NCI-H1930 (cell line): ENCODE measurements at places on chromosomes 12 and 14.

DNA sequence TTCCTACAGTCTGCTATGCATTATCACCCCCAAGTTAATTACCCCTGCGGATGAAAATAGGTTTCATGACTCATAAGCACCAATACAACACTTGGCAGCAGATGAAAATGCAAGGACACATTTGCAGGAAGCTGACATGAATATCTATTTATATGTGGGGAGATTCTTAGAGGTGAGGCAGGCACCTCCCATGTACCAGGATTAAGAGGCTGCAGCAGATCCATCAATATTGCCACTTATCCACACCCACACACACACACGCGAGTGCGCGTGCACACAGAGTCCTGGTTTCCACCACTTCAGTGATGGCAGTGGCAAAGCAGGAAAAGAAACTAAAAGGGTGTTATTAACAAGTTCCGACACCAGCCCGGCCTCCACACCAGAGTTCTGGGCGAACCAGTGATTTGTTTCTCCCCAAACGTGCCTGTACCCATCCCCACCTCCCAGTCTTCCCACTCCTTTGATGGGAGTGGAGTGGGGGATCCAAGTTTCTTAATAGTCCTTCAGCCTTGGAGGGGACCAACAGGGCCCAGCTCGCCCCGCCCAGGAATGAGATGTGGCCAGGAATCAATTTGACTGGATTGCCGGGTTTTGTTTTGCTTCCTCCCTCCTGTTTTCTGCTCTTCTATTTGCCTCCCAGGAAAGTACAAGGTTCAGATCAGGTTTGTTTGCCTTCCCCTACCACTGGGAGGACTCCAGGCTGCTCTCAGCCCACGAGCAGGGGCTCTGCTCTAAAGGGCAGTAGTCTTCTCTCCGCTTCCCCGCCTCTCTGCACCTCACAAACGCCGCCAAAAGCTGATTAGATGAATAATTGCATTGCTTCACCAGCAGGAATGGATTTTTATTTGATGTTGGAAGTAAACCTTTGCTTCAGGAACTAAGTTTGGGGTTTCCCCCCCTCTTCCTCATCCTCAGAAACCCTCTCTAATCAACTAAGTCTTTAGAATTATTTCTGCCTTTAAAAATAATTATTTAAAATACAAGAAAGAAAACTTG lies 5.2 kb downstream of the IRF2BPL start:
- no peak for DNase-seq

GRCh38 chr12:94495445-94496115 lies 35.9 kb upstream of the CEP83 start:
- DNase-seq: no peak

- DNase-seq: no peak
Observed at GRCh38 chr14:79162833-79163232, 992.7 kb downstream of the NRXN3 start.

- DNase-seq: no peak
Observed at GRCh38 chr12:85784096-85784720, 52.0 kb downstream of the RASSF9 start.

- DNase-seq: no peak
Observed at GRCh38 chr12:96091833-96092232, 56.4 kb upstream of the LTA4H start.

- no peak for DNase-seq
Observed at GRCh38 chr14:93708800-93709199, 79.5 kb downstream of the PRIMA1 start.

DNA sequence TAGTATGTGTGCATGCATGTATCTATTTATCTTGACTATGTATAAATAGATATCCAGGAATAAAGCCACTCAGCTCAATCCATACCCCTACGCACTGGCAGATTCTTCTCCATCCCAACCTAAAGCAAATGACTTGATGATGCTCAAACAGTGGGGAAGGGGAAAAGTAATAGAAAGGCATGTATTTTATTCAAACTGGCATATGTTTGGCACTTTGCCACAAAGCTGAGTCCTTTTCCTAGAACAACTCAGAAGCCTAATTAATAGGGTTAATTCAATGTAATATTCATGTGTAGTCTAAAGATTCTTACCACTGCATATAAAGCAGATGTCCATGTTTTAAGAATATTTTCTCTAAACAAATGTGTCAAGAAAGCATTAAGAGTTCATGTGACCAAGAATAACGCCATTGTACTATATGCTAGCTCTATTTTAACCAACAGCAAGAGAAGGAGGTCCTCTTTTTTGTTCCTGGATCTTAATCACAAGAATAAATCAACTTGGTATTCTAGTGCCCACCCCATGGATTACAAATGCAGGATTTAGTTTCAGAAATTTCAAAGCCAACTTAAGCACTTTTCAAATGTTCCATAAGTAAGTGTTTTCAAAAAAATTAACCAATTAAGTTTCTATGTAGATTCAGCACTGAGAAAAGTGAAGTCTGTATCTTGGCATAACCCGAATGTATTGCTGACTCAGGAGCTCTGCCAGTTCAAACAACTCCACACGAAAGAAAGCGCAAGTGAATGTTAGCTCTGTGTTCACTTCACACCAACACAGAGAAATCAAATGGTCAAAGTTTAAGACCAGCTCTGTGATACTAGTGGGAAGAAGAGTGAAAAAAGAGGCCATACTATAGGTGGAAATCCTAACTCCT lies 233.6 kb downstream of the MED13L start:
- no peak for DNase-seq

DNA sequence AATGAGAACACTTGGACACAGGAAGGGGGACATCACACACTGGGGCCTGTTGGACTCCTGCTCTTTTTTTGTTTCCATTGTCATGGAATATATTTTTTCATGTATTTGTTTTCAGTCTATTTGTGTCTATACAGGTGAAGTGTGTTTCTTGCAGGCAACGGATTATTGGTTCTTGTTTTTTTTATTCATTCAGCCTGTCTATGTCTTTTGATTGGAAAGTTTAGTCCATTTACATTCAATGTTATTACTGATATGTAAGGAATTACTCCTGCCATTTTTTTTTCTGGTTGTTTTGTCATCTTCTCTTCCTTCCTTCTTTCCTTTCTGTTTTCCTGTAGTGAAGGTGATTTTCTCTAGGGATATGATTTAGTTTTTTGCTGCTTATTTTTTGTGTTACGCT lies 18.0 kb upstream of the PTPRO start:
- no peak for DNase-seq

DNA sequence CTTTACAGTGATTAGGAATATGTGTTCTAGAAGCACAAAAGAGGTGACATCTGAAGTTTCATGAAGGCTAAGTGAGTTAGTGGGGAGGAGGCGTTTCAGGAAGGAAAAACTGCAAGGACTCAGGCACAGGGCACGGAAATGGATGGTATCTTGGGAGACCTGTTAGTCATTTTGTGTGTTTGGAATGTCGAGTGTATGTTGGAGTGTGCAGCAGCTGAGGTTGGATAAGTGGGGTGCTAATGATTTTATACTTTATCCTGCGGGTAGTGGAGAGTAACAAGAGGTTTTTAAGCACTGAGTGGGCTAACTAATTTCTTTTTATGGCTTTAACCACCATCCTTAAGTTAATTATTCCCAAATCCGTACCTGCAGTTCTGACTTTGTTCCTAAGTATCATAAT lies 571.5 kb upstream of the FBXO33 start:
- DNase-seq: no peak

DNA sequence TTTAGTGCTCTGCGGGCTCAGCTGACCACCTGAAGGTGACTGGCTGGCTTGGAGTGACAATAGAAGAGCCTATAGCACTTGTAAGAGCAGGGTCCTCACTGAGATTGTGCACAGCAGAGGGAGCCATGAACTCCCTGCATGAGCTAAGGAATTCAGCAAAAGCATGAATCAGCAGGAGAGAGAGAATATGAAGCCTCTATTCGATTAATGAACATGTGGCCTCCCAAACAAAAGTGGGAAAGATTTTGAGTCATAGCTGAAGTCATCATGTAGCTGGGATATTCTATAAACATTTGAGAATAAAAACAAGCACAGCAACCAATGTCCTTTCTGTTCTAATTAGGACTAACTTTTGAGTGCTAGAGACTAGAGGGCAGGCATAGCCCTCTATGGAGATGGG lies 626.6 kb downstream of the DIO2 start:
- no peak for DNase-seq

GRCh38 chr14:21090940-21091663 lies 7.4 kb downstream of the ZNF219 start:
- DNase-seq: no peak

GRCh38 chr12:91718326-91718725 lies 427.3 kb downstream of the BTG1 start:
- DNase-seq: no peak

DNA sequence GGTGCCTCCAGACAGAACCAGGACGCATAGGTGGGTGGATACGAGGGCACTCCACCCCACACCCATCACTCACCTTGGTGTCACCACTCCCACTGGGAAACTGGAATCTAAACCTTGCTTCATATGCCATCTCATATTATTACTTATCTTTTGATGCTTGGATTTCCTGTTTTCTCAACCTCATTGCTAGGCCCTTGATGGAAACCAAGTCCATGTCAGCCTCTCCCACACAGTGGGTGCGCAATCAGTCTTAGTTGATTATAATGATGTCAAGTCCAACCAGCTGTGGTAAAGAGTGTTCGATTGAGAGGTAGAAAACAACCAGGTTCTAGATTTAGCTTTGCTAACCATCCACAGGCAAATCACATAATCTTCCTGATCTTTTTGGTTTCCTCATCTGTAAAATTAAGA lies 584 bp upstream of the DDHD1 start:
- no peak for DNase-seq

DNA sequence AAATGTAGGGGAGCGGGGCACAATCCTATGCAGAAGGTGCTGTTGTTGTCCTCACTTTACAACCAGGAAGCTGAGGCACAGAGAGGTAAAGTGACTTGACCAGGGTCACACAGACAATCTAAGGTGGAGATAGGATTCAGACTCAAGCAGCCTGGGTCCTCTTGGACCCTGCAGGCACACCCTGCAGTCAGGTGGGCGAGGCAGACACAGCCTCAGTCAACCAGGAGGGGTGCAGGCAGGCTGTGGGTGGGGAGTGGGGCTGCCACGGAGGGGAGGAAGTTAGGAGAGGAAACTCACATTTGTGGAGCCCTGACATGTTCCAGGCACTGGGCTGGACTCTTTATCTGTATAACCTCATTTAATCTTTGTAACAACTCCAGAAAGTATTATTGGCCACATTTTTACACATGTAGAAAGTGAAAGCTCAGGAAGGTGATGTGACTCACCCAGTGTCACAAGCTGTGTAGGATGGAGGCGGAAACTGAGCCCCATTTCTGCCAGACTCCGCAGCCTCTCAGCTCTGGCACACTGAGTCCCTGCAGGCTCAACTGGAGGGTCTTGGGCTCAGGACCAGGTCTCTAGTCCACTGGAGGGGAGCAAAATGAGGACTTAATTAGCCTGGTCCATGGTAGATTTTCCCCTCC lies 24.9 kb upstream of the CHGA start:
- no peak for DNase-seq

GRCh38 chr14:94936401-94936892 lies 166.5 kb upstream of the GSC start:
- DNase-seq: no peak

DNA sequence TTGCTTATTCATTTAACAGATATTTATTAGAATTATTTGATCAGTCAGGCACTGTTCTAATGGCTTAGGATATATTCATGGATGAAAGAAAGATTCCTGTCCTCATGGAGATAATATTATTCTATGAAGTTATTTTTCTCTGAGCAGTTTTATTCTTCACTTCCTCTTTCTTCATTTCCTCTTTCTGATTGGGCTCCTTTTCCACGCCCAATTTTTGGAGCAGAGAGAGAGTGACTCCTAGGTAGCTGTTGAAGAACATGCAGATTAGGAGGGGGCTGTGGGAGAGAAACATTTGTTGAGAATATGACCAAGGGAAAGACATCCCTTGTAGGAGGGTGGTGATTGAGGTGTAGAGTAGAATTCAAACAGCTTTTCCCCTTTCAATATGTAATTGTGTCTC lies 6.0 kb upstream of the YARS2 start:
- no peak for DNase-seq

DNA sequence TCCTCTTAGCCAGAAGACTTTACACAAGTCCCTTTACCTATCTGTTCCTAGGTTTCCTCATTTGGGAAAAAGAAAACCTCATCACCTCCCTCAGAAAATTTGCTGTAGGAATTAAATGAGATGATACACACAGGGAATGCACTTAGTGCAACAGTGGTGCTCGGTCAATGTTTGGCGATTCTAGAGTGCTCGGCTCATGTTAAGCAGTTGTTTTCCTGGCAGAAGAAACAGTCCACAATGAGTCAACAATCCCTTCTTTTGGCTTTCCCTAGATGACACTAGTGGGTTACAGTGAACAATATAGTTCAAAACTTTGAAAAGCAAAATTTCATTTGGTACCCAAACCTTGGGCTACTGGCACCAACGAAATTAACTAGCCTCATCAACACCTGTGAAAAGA lies 3.9 kb upstream of the TMEM233 start:
- no peak for DNase-seq

GRCh38 chr14:87955501-87955900 lies 37.5 kb downstream of the GALC start:
- DNase-seq: no peak

- DNase-seq: no peak
Observed at GRCh38 chr12:70383886-70384285, 17.8 kb downstream of the KCNMB4 start.

DNA sequence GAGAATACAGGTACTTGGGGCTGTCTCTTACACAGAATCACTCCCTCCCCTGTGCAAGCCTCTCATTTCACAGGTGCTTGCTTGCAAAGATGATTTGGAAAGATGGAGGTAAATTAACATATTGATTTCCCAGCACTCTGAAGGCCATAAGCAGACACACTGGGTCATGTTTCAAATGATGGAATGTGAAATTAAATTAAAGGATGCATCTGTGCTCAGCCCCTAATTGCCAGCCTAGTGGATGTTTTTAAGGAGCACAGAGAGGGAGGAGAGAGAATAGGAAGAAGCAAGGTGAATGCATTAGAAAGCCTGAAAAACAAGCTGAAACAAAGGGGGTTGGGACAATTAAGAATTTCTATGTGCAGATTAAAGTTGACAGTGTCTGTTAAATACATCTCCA lies 96.1 kb upstream of the GRIP1 start:
- DNase-seq: no peak
